ENCODE measurements at places on chromosomes 1 and 21.

DNA sequence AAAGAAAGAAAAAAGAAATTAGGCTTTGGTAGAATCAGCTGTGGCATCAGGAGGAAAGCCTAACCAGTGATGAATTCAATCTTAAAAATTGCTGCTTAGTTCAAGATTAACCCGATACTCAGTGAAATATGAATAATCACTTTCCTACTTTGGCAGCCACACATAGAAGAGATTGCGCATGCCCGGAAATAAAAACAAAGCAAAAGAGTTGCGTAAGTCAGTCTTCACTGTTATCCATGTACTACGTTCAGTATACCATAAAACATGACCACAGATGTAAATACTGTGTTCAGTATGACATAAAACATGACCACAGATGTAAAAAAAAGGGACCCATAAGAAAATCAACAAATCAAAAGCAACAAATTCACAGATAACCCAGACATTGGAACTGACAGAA is 19.2 kb downstream of the CD1D start:
- no peak for DNase-seq

DNA sequence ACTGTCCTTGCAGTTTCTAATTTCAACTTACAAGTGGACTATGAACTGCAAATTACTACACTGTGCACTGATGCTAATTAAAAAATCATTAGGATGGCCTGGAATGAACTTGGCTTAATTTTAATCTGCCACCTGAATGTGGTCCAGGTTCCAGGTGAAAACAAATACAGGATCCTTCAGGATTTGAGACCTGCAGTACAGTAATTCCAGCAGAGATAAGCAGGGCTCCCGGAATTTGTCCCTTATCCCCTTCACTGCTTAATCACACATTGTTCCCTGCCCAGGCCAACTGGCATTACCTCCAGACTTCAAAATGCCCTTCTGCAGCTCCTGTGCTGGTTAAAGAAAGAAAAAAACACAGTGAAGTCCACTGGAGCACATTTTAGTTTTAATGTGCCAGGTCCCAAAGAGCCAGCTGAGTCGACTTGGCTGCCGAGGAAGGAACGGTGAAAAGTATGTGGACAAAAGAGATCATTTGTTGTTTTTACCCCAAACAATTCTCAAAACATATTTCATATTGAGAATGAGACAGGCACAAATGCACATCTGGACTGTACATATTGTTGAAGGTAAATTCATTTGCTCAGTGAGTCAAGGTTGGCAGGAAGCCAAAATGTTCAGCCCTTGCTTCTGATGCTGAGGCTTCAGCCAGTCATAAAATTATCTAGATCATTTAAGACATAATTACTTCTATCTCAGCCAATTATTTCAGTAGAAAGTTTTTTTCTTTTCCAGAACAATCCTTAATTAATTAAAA is 28.3 kb downstream of the DEGS1 start:
- DNase-seq = peak; percentile 80

DNA sequence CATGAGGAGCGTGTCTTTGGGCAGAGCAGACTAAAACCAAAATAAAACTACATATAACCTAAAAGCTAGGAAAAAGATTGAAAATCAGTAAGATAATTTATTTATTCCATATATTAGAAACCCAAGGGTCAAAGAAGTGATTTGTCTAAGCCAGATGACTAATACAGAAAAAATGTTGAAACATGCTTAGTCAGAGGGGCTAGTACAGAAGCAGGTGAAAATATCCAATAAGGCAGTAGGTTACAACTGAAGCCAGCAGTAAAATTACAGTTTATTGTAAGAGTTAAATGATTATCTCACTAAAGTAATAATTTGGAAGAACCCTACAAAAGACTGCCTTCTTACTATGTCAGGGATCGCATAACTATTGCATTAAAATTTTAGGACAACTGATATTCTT is 1190.9 kb upstream of the PRMT6 start:
- DNase-seq = no peak

DNA sequence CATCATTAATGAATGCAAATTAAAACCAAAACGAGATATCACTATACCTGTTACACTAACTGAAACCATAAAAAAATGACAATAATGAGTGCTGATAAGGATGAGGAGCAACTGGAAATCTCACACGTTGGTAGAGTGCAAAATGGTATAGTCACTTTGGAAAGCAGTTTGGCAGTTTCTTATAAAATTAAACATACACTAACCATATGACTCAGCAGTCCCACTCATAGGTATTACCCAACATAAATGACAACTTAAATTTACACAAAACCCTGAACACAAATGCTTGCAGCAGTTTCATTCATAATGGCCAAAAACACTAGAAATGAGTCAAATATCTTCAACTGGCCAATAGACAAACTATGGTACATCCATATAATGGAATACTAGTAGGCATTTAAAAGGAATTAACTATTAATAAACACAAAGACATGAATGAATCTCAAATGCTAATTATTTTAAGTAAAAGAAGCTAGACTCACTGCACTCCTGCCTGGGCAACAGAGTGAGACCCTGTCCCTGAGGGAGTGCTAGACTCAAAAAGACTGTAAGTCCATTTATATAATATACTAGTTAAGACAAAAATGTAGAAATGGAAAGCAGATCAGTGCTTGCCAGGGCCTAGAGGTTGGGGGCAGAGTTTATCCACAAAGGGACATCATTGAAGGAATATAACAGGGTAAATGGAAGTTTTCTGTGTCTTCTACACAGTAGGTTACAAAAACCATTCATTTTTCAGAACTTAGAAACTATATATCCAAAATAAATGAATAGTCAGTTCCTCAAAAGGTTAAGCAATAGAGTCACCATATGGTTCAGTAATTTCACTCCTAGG is 77.4 kb downstream of the EIF4G3 start:
- no peak for DNase-seq

GRCh38 chr21:29185172-29185571 is 54.7 kb downstream of the MAP3K7CL start:
- DNase-seq = no peak

DNA sequence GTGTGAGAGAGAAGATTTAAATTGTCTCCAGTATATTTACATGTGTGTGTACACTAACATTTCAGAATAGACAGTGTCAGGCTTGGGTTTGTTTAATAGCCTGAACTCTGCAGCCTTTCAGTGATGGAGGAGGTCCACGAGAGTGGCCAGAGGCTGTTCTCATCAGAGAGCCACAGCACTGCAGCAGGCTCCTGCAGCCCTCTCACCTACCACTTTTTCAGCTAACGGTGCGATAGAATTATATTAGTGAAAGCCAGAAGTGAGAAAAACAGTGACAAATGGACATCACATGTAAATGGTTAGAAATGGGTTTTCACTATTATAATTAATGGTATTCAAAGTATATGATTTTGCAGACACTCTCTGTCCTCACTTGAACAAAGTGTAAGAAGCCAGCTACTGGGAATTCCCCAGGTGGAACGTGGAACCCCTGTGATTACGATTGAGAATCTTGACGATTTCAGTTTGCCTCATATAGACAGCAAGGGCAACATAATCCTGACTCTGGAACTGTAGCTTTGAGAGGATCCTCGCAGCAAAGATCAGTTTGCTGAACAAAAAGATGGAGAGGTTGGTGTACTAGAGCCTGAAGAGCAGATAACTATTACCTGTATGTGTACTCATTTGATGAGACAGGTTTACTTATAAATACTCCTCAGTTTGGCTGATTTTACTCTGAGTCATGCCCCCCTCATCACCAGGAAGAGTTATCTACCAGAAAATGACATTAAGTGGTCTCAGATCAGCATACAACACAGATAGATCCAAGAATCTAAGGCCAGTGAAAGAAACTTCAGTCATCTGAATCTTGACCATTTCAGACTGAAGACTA is 31.4 kb downstream of the IFI16 start:
- DNase-seq = no peak

GRCh38 chr1:959731-960362 is 537 bp upstream of the KLHL17 start:
- DNase-seq = no peak

DNA sequence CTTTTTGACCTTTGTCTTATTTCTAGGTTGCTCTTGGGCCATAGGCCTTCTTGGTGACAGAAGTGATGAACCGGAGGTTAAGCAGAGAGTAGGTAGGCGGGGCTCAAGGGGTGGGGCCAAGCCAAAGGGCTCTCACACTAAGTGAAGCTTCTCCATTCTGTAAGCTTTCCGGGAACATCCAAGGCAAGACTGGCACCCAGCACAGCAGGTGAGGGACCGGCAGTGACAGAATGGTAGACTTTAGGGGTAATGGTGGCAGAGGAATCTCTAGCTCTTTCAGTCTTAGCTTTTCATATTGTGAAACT is at the start of gene TNFAIP8L2:
Gene TNFAIP8L2, plus strand, starts transcription at position 135 of the 305 bp plus-strand sequence. CDS start 2,049 bp downstream, outside the sequence.
- no peak for DNase-seq

- no peak for DNase-seq
These were observed 67.8 kb downstream of the FASLG start for GRCh38 chr1:172726740-172727139.

GRCh38 chr21:38312822-38313221 is 56.0 kb downstream of the KCNJ15 start:
- no peak for DNase-seq

- DNase-seq = no peak
These were observed 28.1 kb downstream of the ANGPTL3 start for GRCh38 chr1:62625415-62625814.

- DNase-seq = no peak
These were observed 62.4 kb downstream of the DIRAS3 start for GRCh38 chr1:67988066-67988465.

All from COR-L47 (cell line).